Head of caudate nucleus (tissue), 42 donors: ENCODE measurements at places on chromosomes 16 and 17.

- no peak for DNase-seq
Measured at GRCh38 chr17:1789936-1790335, 28.1 kb downstream of the SERPINF1 start.

- DNase-seq: no peak
Measured at GRCh38 chr17:44898768-44899073, 524 bp downstream of the EFTUD2 start.

GRCh38 chr16:8721336-8722024, 47.1 kb downstream of the ABAT start:
- DNase-seq: no peak

DNA sequence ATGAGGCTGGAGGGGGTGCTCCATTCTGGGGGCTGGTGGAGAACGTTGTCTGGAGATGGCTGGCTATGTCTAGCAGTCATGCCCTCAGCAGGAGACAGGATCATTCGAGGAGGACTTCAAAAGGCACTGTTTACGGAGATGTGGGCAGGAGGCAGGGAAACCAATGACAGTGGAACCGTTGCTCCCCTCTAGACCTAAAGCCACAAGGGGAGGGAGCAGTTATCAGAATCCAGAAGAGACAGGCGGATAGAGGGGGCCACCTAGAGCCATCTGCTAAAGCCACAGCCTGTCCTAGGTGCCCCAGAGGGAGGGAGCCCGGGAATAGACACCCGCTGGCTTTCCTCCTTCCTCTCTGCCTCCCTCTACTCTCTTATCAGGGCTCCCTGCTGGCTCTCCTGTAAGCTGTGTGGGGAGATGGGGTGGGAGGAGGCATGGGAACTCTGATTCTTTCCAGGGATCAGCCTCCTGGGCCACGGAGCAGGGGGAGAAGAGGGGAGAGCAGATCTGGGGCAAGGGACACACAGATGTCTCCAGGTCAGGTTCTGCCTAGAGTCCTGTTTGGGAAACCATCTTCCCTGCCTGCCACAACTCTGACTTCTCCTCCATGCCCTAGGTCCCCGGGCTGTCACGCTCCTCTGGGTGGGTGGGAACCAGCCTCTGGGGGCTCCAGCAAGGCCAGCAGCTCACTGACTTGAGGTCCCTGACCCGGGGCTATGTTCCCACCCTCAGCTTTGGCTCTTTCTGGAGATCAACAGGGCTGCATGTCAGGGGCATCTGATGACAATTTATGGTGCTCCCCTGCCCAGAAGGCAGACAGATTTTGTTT, 42.3 kb downstream of the IRX3 start:
- no peak for DNase-seq

GRCh38 chr16:66551348-66551759, 1.0 kb upstream of the CKLF start:
- no peak for DNase-seq

- no peak for DNase-seq
Measured at GRCh38 chr16:89707695-89708094, 6.2 kb upstream of the SPATA2L start.

DNA sequence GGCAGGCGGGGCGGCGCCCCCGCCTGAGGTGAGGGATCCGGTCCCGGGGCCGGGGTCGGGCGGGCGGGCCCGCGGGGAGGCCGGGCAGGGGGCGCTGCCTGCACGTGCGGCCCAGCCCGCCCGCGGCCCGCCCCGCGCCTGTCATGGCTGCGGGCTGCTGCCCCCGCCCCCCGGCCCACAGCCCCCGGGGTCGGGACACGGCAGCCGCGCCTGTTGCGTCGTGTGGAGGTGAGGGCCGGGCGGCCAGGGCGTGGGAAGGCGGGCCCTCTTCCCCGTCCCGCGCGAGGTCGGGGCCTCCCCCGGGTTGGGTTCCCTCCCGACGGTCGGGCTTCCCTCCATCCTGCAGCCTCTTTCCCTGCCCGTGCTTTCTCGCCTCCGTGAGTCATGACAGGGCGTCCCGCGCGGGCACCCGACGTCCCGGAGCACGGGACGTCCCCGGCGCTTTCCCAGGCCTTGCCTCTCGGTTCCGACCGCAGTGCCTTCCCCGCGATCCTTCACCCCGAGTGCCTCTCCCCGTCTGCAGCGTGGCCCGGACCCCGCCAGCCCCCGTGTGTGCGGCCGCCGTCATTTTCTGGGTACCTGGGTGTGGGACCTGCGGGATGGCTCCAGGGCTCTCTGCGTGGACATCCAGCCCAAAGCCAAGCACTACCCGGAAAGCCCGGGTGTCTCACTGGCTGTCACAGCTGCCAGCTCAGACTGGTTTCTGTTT, 76.7 kb downstream of the CHD9 start:
- DNase-seq: peak; percentile 61

GRCh38 chr16:85612191-85612800, 826 bp upstream of the GSE1 start:
- no peak for DNase-seq
